ENCODE measurements at places on chromosomes 4 and X.

GRCh38 chr4:172497321-172497720, 671.3 kb upstream of the GALNT7 start:
- no peak for DNase-seq

GRCh38 chrX:123736333-123736921, 3.6 kb upstream of the THOC2 start:
- no peak for DNase-seq

DNA sequence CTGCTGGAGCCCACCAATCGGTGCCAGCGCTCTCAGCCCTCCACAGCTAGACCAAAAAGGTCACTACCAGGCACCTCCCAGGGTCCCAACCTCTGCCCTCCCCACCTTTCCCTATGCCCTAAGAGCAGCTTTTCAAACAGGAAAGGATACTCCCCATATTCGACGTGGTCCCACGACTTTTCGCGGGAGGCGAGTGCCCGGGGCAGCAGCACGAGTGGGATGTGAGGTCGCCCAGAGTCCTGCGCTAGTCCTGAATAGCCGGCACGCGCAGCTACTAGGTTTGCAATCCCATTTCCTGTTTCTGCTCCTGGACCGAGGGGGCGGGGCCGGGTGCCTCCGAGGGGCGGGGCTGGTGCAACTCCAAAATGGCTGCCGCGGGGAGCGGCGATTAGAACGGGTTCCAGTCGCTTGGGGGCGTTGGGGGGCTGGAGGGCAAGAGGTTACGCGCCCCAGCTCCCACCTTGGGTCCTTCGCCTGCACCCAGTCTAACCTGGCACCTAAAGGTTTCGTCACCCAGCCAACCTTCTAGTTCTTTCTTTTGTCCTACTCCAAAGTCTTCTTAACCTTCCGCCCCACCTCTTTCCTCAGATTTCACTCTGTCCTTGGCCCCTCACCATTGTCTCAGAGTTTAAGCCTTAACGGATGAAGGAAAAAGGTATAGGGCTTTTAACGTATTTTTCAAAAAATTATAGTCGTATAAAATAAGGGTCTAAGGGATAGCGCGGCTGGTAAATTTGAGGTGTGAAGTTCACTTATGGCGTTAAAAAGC, 85.0 kb upstream of the TENT5D start:
- no peak for DNase-seq

GRCh38 chr4:3136454-3136853, 62.0 kb downstream of the HTT start:
- DNase-seq, result no peak

DNA sequence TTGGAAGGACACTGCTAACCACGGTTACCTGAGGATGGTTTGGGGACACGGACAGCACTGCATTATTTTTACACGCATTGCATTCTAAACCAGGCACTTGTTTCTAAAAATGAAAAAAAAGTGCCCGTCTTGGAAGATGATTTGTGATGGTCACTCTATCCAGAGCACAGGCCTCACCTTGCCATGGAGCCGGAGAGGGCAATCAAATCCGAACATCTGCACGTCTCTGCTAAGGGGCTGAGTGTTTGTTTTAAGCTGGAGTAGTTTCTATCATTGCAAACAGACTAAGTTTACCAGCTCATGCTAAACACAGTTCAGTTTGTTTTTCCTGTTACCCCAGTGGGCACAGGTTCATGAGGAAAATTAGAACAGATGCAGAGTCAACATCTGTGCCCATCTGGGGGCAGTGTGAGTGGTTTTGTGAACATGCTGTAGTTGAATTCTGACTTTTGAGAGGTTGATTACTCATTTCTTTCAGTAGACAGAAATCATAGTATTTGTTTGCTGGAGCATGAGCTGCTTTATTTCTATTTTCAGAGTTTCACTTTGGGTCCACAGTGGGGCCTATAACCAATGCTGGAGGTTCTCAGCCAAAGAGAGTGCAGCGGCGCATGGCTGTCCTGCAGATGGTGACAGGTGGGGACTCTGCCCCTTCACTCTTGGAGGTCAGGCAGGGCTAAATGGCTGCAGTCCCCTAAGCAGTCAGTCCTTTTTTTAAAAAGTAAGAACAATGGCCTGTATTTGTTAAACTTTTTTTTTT, 65.4 kb upstream of the ENPP6 start:
- DNase-seq, result no peak

- no peak for DNase-seq
Observed at GRCh38 chr4:137206781-137207180, 325.5 kb downstream of the PCDH18 start.

DNA sequence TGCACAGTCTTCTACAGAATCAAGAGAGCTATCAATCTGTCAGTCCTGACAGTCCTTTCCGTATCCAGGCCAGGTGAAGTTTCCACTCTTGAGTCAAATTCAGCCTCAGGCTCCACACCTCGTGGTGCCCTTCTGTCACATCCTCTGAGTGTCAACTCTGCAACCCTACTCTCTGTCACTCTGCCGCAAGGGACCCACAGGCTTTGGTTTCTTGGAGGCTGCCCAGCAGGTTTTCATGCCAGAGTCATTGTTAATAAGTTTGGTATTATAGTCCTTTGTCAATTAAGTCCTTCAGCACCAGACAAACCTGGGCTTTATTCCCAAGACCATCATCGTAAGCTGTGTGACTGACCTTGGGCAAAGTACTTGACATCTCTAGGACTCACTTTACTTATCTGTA, 83.4 kb upstream of the KLHL13 start:
- no peak for DNase-seq

DNA sequence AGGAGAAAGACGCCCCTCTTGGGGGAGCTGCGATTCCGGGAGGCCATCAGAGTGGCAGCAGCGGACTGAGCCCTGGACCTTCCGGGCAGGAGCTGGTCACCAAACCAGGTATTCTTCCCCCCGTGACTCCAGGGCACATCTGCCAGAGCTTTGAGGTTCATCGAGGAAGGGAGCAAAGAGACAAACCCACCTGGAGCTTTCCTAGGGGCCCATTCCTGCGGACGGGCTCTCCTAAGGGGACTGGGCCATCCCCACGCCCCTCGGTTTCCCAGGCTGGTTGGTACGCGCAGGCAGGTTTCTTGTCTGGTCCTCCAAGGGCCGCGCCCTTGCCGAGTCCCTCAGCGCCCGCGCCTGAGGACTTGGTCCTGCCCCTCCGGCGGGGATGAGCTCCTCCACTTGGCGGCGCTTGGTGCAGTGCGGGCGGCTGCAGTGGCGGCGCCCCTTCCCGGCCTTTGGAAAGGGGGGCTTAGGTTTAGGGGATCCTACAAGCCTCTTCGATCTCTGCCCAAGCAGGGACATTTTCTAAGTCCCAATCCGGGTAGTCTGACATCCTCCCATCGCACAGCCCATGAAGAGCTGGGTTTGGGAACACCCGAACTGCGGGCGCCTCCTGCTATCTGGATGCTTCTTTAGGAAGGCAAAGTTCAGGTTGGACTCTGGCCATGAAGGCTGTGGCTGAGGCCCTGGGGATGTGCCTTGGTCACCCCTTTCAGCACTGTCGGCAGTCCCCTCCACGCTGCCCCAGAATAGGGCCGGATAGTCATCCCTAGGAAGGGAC, 538 bp downstream of the STBD1 start:
- no peak for DNase-seq

- no peak for DNase-seq
Observed at GRCh38 chr4:79281566-79282359, 44.1 kb downstream of the NAA11 start.

GRCh38 chr4:44319129-44319528, 129.5 kb downstream of the KCTD8 start:
- DNase-seq, result no peak

GRCh38 chr4:47415719-47416118, 47.8 kb downstream of the COMMD8 start:
- no peak for DNase-seq

GRCh38 chr4:147492761-147493160, 11.9 kb downstream of the EDNRA start:
- DNase-seq, result peak; percentile 29

GRCh38 chr4:36189511-36190226, 54.6 kb downstream of the ARAP2 start:
- DNase-seq, result peak; percentile 48

- DNase-seq, result no peak
Observed at GRCh38 chr4:121139533-121140222, 24.4 kb downstream of the TNIP3 start.

DNA sequence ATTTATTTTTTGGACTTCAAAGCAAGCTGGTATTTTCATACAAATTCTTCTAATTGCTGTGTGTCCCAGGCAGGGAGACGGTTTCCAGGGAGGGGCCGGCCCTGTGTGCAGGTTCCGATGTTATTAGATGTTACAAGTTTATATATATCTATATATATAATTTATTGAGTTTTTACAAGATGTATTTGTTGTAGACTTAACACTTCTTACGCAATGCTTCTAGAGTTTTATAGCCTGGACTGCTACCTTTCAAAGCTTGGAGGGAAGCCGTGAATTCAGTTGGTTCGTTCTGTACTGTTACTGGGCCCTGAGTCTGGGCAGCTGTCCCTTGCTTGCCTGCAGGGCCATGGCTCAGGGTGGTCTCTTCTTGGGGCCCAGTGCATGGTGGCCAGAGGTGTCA, 15.3 kb downstream of the FGFR3 start:
- no peak for DNase-seq

GRCh38 chr4:146073517-146073916, 102.0 kb upstream of the LSM6 start:
- DNase-seq, result peak; percentile 20

DNA sequence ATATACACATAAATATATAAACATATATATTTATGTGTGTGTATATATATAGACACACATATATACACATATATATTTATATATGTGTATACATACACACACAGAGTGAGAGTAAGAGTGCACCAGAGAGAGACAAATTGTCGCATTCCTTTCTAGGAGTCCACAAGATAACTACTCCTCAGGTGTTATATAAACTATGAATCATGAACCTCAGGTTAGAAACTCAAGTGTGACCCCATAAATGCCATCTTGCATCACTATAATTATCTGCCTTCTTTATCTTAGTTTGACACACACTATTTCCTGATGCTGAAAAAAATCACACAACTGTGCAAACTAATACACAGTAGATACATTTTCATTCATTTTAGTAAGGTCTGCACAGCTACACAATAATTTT, 135.2 kb downstream of the PPARGC1A start:
- no peak for DNase-seq

GRCh38 chrX:52363247-52363883, 5.5 kb upstream of the XAGE2 start:
- DNase-seq, result peak; percentile 6

DNA sequence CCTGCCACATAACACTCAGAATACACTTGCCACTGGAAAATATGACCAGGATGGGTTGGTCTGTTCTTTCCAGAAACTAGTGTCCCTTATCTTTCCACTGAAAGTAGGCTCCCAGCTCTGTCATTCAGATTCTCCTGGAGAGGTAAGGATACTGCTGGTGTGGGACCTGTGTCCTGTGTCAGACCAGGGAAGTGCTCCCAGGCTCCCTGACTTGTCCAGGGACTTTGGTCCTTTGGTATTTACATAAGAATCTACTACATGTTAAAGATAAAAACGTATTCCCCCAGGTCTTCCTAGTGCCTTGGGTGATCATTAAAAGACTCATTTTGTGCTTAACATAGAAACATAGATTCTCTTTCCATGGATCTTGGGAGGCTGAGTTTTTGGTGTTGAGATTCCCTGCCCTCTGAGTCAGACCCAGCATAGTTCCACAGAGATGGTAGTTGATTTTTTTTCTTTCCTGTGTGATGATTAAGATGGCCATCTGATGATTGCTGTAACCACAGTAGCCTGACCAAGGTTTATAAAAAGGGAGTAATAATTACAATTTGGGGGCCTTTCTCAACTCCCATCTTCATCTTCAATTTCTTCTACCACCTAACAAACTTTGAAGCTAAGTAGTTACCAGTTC, 159.8 kb upstream of the JADE1 start:
- DNase-seq, result no peak

- no peak for DNase-seq
Observed at GRCh38 chr4:92381616-92382015, 77.8 kb downstream of the GRID2 start.

- DNase-seq, result no peak
Observed at GRCh38 chr4:46505131-46505530, 115.2 kb upstream of the GABRA2 start.

DNA sequence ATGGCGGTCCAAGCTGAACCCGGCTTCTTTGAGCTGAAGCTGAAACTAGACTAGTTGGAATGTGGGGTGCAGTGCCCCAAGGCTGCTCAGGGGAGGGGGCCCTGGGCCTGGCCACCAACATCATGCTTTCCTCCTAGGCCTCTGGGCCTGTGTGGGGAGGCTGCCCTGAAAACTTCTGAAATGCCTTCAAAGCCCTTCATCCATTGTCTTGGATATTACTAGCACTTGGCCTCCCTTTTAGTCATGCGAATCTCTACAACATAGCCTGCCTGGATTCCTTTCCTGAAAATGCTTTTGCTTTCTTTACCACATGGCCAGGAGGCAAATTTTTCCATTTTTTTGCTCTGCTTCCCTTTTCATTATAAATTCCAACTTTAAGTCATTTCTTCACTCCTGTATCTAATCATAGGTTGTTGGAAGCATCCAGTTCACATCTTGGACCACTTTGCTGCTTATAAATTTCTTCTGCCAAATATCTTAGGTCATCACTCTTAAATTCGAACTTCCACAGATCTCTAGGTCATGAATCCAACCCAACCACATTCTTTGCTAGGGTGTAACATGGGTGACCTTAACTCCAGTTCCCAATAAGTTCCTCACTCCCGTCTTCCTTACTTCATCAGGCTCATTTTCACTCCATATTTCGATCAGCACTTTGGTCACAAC, 103.4 kb downstream of the DDIT4L start:
- no peak for DNase-seq
